HCT116 (cell line): ENCODE measurements at places on chromosomes 2 and 18.

DNA sequence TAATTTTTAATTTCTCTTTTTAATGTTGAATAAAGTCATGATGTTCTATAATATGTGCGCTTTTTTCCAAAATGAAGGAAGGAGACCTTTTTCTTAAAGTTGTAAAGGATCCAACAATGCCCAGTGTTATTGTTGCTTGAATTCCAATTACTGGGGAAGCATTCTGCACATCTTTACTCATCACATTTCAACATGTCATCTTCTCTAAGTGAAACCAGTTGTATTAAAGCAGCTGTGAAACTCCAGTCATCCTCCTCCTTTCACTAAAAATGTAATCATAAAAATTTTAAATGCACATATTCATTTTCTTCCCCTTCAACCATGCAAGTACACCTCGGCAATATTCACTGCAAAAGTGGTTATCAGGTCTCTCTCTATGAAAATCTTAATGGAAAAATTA lies 722.7 kb downstream of the TSN start:
- DNase-seq = no peak

DNA sequence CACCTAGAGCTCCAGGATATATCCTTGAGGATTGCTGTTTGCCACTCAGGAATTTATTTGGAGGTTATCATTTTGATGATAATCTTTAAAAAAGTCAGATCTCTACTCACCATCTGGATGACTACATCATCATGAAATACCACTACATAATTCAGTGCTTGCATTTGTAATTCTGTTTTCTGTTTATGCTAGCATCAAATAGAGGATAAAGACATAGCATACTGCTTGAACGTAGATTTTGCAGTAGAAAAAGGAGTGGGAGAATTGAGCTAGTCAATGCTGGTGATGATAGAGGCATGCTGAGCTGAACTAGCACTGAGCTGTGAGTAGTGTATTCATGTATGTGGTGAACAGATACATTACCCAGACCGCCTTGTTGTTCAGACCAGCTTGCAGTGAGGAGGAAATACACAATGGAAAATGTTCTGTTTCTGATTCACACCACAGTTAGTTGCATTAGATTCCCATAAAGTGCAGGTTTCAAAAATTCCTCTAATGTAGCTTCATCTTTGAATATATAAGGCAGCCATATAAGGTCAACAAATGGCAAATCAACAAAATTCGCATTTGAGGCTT lies 68.8 kb upstream of the CDC42EP3 start:
- DNase-seq = no peak

GRCh38 chr2:45962177-45962921 lies 310.9 kb downstream of the PRKCE start:
- DNase-seq = peak; percentile 68

GRCh38 chr2:55164534-55165480 lies 67.3 kb downstream of the CLHC1 start:
- DNase-seq = no peak

GRCh38 chr2:79393806-79394484 lies 118.9 kb upstream of the CTNNA2 start:
- DNase-seq = no peak

GRCh38 chr18:21930177-21930576 lies 189.6 kb downstream of the MIB1 start:
- no peak for DNase-seq

- no peak for DNase-seq
Measured at GRCh38 chr2:25320077-25320476, 21.6 kb downstream of the DNMT3A start.

DNA sequence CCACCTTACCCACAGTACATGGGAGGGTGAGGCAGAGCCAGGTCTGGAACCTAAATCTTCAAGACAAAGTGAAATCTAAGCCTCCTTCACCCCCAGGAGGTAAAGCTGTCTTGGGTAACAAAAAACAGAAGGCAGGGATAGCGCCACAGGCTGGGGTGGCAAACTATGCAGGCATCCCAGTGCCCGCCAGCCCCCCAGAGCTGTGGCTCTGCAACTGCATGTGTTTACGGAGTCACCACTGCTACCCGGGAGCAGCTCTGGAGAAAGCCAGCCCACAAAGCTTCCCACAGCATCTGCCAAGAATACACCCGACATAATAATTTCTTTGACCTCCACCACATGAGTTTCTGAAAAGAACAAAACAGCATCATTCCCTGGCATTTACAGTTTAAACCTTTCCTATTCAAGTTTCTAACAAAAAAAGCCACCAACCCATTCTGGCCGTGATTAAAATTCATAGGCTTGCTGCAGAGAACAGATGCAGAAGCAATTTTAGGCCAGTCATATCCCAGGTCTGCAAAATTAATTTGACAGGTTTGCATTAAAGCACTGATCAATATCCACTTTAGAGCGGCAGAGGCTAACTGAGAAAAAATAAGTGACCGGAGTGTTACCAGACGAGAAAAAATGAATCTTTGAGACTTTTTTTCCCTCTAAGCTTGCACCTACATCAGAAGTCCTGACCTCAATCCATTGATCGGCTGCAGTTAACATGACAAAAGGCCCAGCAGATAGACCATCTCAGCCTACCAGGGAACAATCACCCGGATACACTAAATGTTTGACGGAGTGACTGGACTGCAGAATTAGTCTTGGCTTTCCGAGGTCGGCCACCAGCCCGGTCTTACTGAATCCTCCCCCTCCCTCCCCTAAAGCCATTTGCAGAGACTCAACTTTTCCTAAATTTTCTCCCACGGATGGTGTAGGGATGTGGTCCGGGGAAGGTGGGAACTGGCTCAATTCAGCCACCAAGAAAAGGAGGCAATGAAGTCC lies 309.6 kb upstream of the SKOR2 start:
- DNase-seq = no peak

DNA sequence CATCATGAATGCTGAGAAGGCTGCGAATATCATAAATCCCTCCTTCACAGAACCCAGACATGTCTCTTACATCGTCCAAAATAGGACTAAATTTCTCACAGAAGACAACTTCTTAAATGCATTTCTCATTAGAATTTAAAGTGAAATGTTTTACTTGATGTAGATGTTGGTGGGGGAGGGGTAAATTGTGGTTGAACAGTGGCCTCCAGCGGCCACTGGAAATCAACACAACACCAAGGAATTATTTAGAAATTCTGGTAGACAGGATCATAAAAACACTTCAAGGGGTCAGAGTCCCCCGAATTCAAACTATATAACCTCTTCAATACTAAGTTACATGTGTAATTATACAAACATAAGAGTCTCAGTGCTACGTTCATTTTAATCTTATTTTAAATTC lies 135.9 kb downstream of the ABCA12 start:
- DNase-seq = peak; percentile 31

- no peak for DNase-seq
Measured at GRCh38 chr18:47343291-47343690, 91.8 kb upstream of the SKOR2 start.

GRCh38 chr2:77484026-77484425 lies 38.1 kb downstream of the LRRTM4 start:
- no peak for DNase-seq
